NCI-H69 (cell line): ENCODE measurements at places on chromosomes 4 and X.

DNA sequence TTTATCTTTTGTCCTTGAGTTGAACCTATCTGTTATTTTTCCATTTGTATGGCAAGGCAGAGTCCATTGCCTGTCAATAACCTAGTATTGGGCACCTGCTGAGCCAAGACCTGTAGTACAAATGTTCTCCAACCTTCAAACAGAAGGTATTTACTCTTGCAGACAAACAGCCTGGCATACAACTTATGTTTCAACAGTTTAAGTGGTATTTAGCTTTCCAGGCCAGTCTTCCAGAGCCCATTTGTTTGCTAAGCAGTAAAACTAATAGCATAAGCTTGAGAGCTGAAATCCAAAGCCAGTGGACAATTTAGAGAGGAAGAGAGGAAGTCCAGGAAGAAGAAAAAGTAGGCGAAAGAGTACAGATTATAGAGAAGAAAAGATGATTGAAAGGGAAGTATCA lies 979.3 kb downstream of the GLUD2 start:
- peak; percentile 87 for DNase-seq

GRCh38 chrX:97328853-97329390 lies 445.2 kb downstream of the RPA4 start:
- DNase-seq: no peak

DNA sequence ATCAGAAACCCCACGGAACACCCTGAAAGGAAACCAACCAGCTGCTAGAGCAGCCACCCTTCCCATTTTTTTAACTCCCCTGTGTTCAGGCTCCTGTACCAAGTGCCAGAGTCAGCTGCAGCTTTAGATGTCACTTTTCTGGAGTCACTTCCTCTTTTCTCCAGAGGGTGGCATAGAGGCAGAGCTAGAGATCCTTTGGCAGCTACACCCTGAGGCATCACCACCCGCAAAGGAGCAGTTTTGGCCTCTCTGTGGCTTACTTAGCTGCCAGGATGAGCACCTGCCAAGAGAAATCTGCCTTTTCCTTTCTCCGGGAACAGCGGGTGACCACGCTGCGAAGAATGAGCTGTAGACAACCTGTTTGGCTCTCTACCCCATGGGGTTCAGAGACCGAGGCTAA lies 58.0 kb upstream of the CHRDL1 start:
- peak; percentile 94 for DNase-seq

DNA sequence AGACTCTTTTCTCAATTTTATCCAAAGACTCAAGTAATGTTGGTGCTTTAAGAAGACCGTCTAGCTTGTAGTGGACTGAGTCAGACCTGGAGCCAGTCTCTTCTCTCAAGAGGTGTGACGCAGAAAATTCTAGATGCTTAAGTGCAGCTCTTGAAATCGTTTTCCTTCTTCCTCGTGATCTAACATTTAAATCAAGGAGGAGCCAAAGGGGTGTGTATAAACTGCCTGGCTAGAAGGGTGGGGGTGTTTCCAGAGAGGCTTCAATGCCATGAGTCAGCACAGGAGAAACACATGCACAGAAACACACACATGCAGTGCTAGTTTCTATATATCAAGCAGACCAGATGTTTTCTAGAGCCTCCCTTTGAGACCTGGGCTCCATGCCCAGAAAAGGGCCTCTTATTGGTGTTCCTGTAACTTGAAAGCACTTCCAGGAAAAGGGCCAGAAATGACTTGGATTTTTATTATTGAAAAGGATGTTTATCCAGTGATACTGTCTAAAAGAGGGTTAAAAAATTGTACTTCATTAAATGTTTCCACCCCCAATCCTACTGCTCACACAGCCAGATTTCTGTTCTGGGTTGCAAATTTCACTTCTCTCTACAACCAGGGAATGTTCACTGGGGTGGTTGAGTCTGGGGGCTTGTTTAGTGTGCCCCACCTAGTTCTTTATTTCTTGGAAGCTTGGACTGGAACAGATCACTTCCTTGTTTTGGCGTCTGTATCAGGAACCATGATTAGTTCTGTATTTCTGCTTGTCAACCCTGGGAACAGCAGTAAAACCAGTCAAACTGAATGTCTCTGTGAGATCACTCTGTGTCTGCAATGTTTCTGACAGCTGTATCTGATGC lies at the start of gene CLIC2:
CLIC2 (minus strand) TSS at position 129 of the 851 bp plus-strand sequence. CDS start 187 bp downstream, outside the sequence.
- DNase-seq: peak; percentile 3

DNA sequence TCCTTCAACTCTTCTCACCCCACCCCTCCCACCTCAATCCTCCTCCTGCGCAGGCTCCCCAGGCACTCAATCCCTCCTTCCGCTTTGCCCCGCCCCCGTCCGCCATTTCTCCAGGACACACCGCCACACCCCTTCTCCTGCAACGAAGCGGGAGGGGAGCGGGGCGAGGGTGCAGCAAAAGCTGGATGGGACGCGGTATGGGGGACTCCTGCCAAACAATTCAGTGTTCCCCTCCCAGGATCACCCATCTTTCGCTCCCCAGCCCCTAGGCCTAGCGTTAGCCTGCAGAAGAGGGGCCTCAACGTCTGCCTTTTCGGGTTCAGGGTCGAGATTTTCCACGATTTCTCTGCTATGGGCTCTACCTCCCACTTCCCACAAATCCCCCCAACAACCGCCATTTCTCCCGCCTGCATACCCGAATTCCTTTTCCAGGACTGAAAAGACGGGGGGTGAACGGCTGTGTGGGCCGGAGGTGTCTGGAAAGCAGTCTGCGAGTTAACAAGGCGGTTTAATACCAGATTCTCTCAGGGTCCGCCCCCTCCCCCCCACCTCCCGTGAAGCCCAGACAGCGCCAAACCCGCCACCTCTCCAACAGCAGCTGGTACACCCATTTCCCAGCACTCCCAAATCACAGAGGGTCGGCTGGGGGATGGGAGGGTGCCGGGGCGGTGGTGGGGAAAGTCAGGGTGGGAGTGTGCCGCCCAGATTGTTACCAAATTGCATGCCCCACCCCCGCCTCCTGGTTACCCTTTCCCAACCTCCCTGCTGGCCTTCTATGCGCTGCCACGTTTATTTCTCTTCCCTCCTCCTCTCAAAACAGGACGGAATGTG lies 774 bp downstream of the ARMCX2 start:
- peak; percentile 74 for DNase-seq

GRCh38 chr4:1047106-1047975 lies 35.9 kb downstream of the FGFRL1 start:
- no peak for DNase-seq

- DNase-seq: no peak
These were observed 88.6 kb upstream of the TMEM164 start for GRCh38 chrX:109914114-109914849.

GRCh38 chrX:85243761-85244449 lies at the start of the genes SATL1 and ZNF711:
Gene SATL1 (minus strand): TSS chrX:85243779. CDS start chrX:85108968, 134,811 bp downstream.
Gene ZNF711 (plus strand): TSS chrX:85243991. CDS start chrX:85247573, 3,582 bp downstream.
- DNase-seq: peak; percentile 97
